ENCODE measurements at places on chromosomes 7 and 10. TPM values are rescaled to one million over a fixed set of nuclear protein-coding genes. Genes with fewer than 3 reads are reported as not detected.

Gene CRYGN
- polyA plus RNA-seq: 0.41 TPM

- H3K4me1 ChIP-seq: no peaks in the 10 kb centered on the region
- no peak overlapping the region for H3K4me3 ChIP-seq
- peaks cover 18% of the 10 kb centered on the region for H3K36me3 ChIP-seq
- no peak overlapping the region for H3K27ac ChIP-seq
- no peak for DNase-seq
- H3K27me3 ChIP-seq: no peaks in the 10 kb centered on the region
Observed at GRCh38 chr7:36884910-36885309, 160.6 kb upstream of the AOAH start.

DNA sequence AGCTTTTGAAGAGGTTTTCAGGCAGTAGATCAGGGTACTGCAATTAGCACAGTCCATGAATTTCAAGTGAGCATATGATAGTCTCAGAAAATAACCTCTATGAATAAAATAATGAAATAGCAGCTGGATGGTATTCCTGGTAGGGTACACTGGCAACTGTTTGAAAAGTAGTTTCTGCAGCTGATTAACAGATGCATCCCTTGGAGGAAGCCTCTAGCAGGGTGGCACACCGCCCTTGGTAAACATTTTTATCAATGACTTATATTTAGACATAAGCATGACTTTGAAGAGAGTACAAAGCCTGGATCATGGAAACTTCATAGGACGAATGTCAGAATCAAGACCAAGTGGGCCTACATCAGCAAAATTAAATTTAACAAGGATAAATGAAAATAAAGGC, 26.8 kb downstream of the WNT16 start:
- H3K4me1 ChIP-seq: no peaks in the 10 kb centered on the region
- H3K36me3 ChIP-seq: peaks cover 11% of the 10 kb centered on the region
- no peak overlapping the region for H3K27ac ChIP-seq

Gene OPTN
- polyA plus RNA-seq: 96.9 TPM

DNA sequence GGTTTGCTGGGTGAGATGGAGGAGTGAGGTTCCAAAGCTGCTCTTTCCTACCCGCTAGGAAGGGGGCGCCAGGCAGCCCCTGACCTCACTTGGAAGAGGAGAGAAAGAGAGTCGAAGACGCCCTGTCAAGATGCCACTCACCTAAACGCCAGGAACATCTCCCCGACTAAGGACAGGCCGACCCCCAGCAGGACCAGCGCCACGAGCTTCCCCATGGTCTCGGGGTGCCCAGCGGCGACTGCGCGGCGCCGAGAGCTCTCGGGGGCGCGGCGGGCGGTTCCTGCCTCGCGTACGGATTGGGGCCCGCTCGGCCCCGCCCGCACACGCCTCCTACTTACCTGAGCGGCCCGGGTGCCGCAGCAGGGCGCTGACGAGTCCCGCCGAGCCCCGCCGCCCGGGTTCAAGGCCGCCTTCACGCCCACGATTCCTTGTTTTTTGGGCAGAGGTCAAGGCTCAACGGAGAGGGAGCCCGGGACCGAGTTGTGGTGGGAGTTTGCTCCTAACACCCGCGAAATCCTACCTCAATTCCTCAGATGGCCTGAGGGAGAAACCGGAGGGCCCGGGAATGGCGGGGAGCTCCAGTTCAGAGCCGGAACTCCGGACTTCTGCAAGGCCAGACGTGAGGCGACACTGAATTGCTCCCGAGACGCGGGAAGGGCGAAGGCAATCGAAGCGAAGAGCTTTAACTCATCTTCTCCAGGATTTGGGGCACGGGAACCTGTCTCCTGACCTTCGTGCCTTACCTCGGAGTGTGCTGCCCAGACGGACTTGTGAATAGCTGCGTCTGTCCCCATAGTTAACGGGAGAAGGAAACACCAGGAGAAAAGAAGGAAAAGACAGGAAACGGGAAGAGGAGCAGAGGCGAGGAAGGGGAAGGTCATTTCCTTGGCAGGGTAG, at the start of gene PON3:
Gene PON3, minus strand, starts transcription at position 240 of the 897 bp plus-strand sequence. Its CDS starts 25 bp downstream, at position 215.
- H3K27me3 ChIP-seq: peaks cover 10% of the 10 kb centered on the region
- no peaks in the 10 kb centered on the region for H3K4me1 ChIP-seq
- no peak for DNase-seq

- no peak for DNase-seq
- H3K36me3 ChIP-seq: no peaks in the 10 kb centered on the region
- H3K27ac ChIP-seq: no peak overlapping the region
- H3K27me3 ChIP-seq: peaks cover 12% of the 10 kb centered on the region
Observed at GRCh38 chr7:116495736-116496135, 3.8 kb upstream of the CAV2 start.

DNA sequence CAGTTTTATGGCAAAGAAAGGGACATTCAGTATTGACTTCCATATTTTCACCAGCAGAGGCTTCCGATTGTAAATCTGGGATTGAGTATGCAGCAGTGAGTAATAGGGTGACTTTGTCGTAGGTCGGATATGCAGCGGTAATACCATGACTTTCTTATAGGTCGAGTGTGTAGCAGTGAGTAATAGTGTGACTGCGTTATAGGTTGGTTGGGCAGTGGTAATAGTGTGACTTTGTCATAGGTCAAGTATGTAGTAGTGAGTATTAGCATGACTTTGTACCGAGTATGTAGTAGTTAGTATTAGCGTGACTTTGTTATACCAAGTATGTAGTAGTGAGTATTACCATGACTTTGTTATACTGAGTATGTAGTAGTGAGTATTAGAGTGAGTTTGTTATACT, 268.2 kb upstream of the ADARB2 start:
- no peaks in the 10 kb centered on the region for H3K27me3 ChIP-seq
- no peak overlapping the region for H3K4me3 ChIP-seq
- no peaks in the 10 kb centered on the region for H3K36me3 ChIP-seq
- H3K4me1 ChIP-seq: no peaks in the 10 kb centered on the region

Gene PLEKHS1
- not detected for polyA plus RNA-seq

Gene SLC25A28
- polyA plus RNA-seq: 26.4 TPM

Gene COL26A1
- not detected for polyA plus RNA-seq

- DNase-seq: peak; percentile 7
- H3K4me1 ChIP-seq: no peaks in the 10 kb centered on the region
- H3K27ac ChIP-seq: no peak overlapping the region
- no peak overlapping the region for H3K4me3 ChIP-seq
- no peaks in the 10 kb centered on the region for H3K36me3 ChIP-seq
Observed at GRCh38 chr7:86926732-86927131, 132.7 kb downstream of the ELAPOR2 start.

Gene HECW1
- not detected for polyA plus RNA-seq

Gene CHAT
- polyA plus RNA-seq: not detected

- no peaks in the 10 kb centered on the region for H3K36me3 ChIP-seq
- no peak within 1 kb of the TSS for H3K27ac ChIP-seq
- H3K4me3 ChIP-seq: no peak within 1 kb of the TSS
- DNase-seq: no peak
- no peaks in the 10 kb centered on the region for H3K27me3 ChIP-seq
Observed at GRCh38 chr7:38273286-38273995, at the start of gene TARP. TSS of gene TARP (minus strand) at chr7:38273636.

Gene STK31
- polyA plus RNA-seq: 0.15 TPM

- no peaks in the 10 kb centered on the region for H3K4me1 ChIP-seq
- no peak for DNase-seq
- H3K27me3 ChIP-seq: no peaks in the 10 kb centered on the region
- H3K4me3 ChIP-seq: no peak overlapping the region
Observed at GRCh38 chr10:90480466-90480865, 377.4 kb downstream of the HTR7 start.

DNA sequence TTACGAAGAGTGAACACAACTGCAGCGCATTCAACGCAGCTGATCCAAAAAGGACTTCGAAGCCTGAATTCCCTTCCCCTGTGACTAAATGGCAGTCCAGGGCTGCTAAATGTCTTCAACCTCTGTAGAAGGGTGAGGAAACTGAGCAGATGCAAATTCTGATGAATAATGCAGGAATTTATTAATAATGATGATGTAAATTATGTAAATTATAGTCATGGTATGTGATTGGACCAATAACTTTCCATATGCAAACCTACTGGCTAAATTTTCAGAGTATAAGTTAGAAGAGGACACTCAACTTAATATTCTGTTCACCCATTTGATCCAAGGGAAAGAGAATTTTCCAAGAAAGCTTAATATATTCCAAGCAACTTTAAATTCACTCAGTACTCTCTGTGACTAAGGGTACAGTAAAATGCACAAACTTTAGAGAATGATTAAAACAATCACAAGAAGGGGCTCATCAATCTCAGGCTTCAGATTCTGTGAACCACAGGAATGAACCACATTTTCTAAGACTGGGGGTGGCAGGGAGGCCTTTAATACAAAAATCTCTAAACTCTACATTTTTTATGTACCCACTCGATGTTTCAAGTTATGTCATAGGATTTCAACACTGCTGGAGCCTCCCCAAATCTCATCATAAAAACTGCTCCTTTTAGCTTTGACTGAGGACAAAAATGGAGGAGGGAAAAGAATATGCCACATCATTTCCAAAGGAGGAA, 3.5 kb downstream of the FGFR2 start:
- H3K36me3 ChIP-seq: no peaks in the 10 kb centered on the region
- no peak overlapping the region for H3K27ac ChIP-seq
- H3K27me3 ChIP-seq: peaks cover 14% of the 10 kb centered on the region
- no peak for DNase-seq
- no peak overlapping the region for H3K4me3 ChIP-seq

- H3K27me3 ChIP-seq: no peaks in the 10 kb centered on the region
- H3K4me1 ChIP-seq: peaks cover 13% of the 10 kb centered on the region
- no peak overlapping the region for H3K27ac ChIP-seq
Observed at GRCh38 chr7:45921699-45922519, 837 bp upstream of the IGFBP3 start.

Gene LIPK
- not detected for polyA plus RNA-seq

Gene SEC23IP
- polyA plus RNA-seq: 46.4 TPM

Gene CCDC136
- 2.6 TPM for polyA plus RNA-seq

- H3K36me3 ChIP-seq: no peaks in the 10 kb centered on the region
- no peaks in the 10 kb centered on the region for H3K27me3 ChIP-seq
- DNase-seq: no peak
- no peak overlapping the region for H3K4me3 ChIP-seq
Observed at GRCh38 chr7:26298472-26299058, 6.9 kb downstream of the SNX10 start.

GRCh38 chr7:133433165-133433812, 180.4 kb downstream of the EXOC4 start:
- H3K4me1 ChIP-seq: no peaks in the 10 kb centered on the region
- DNase-seq: no peak
- H3K27me3 ChIP-seq: no peaks in the 10 kb centered on the region

- H3K4me3 ChIP-seq: no peak overlapping the region
- H3K27ac ChIP-seq: no peak overlapping the region
- no peak for DNase-seq
- H3K27me3 ChIP-seq: no peaks in the 10 kb centered on the region
Observed at GRCh38 chr7:111990643-111991042, 215.6 kb downstream of the DOCK4 start.

- DNase-seq: peak; percentile 60
- no peaks in the 10 kb centered on the region for H3K36me3 ChIP-seq
- H3K4me1 ChIP-seq: peaks cover 34% of the 10 kb centered on the region
- no peak overlapping the region for H3K4me3 ChIP-seq
- H3K27me3 ChIP-seq: peaks cover 3% of the 10 kb centered on the region
- no peak overlapping the region for H3K27ac ChIP-seq
Observed at GRCh38 chr10:97791824-97792721, 20.3 kb upstream of the SFRP5 start.

DNA sequence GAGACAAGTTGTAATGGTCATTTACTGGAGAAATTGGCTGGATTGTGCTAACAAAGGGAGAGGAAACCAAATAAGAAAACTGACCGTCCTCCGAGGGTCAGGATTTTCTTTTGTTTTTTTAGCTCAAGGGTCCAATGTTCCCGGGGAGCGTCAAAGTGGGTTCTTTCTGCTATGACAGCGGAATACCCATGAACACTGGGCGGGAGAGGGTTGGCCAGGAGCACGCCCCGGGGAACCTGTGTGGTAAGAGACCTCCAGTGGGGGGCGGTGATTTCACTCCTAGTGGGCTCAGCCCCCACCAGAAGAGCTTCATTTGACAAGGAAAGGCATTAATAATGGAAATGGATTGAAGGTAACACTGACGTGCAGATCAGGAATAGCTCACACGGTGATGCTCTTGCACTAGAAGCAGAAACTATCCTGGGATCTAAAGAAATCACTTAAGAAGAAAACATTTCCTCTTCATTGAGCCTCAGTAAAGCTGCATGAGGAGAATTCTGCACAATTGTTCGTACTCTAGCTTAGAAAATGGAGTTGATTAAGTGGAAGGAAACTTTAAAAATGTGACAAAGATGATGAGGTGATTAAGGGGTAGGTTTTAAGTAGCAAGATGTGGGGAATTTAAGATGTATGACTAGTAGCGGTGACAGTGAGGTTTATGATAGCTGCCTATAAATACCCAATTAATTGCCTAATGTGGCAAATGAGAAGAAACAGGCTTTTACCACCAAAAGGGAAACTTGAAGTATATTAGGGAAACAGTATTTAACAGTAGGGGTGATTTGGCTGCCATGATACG, 627.2 kb downstream of the SUGCT start:
- H3K36me3 ChIP-seq: no peaks in the 10 kb centered on the region
- H3K27me3 ChIP-seq: no peaks in the 10 kb centered on the region
- no peak overlapping the region for H3K4me3 ChIP-seq
- H3K27ac ChIP-seq: no peak overlapping the region
- H3K4me1 ChIP-seq: no peaks in the 10 kb centered on the region

DNA sequence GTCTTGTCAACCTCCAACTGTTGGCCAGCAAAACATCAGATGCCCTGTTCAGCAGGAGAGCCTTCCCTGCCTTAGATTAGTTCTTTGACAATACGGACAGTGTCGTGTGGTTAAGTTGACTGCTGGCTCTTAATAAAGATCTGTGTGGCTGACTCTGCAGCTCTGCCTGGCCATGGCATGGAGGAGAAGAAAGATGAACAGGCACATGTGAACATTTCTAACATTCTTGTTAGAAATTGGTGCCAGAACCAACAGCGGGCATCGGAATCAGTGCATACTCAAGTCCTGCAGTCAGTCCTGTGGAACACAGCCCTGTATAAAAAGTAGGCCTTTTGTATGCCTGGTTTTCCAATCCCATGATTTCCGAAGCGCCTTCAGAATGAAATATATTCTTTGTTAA, 455.6 kb downstream of the POM121L12 start:
- no peak for DNase-seq
- no peak overlapping the region for H3K27ac ChIP-seq

DNA sequence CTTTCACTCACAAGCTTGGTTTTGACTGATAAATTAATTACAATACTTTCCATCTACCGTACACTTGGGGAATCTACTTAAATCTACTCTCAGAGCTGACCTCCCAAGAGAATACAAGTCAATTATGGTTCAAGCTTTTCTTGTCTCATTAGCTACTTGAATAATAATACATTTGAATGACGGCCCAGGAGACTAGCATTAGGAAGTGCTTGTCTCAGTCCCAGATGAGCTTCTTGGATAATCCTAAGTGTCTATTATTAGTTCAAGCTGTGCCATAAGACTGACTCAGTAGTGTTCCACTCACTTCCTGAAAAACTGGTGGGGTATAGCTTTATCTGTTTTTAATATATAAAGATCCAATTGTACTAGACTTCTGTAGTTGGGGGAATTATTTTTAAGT, 100.2 kb downstream of the GNAT3 start:
- DNase-seq: no peak
- H3K4me1 ChIP-seq: no peaks in the 10 kb centered on the region
- H3K4me3 ChIP-seq: no peak overlapping the region
- H3K27ac ChIP-seq: no peak overlapping the region
- no peaks in the 10 kb centered on the region for H3K27me3 ChIP-seq
